ENCODE measurements at places on chromosomes 16 and 17.

- DNase-seq = no peak
These were observed 14.7 kb downstream of the PHKB start for GRCh38 chr16:47475786-47476185.

DNA sequence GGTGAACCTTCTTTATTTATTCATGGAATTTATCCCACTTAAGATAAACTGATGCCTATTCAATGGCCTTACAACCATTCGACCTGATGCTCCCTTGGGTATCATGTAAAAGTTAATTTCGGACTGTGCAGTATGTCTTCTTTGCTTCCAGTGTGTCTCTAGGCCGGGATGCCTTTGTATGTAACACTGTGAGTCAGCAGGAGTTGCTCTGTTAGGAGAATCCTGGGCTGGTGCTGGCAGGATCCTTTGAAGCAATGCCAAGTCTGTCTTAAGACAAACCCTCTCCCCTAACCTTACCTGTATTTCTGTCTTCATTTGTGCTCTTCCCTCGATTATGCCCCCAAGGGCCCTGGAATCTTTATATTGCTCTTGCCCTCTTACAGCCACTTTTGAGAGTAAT, 37.9 kb upstream of the ABCA8 start:
- no peak for DNase-seq

GRCh38 chr16:83305092-83305491, 502.7 kb upstream of the HSBP1 start:
- no peak for DNase-seq

GRCh38 chr17:52048137-52048898, 110.2 kb downstream of the CA10 start:
- no peak for DNase-seq

GRCh38 chr17:43719578-43719977, 39.0 kb downstream of the SOST start:
- DNase-seq = no peak

- DNase-seq = peak; percentile 40
These were observed 18.3 kb downstream of the CIITA start for GRCh38 chr16:10895053-10895946.

DNA sequence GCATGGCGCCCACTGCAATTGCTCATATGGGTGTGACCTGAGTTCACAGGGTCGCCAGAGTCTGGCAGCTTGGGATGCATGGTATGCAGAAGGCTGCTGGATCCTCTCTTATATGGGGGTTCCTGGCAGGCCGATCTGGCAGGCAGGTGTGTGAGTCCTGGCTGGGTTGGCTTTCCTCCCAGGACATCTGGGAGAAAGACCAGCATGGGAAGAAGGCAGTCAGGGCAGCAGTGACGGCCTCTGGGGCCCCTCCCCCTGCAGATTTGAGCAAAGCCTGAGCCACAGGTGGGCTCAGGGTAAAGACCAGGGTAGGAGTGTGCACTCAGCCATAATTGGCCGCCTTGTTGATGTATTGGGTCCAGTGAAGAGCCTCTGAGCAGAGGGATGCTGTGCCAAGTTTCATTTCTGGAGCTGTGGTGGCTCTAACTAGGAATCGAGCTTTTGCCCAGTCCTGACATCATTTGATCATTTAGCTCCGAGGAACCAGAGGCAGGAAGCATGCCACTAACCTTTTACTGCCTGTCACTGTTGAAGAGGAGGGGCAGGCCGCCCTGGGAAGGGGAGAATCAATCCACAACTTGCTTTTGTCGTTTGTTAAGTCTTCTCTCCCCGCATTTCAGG, 174.3 kb downstream of the CCDC182 start:
- no peak for DNase-seq

DNA sequence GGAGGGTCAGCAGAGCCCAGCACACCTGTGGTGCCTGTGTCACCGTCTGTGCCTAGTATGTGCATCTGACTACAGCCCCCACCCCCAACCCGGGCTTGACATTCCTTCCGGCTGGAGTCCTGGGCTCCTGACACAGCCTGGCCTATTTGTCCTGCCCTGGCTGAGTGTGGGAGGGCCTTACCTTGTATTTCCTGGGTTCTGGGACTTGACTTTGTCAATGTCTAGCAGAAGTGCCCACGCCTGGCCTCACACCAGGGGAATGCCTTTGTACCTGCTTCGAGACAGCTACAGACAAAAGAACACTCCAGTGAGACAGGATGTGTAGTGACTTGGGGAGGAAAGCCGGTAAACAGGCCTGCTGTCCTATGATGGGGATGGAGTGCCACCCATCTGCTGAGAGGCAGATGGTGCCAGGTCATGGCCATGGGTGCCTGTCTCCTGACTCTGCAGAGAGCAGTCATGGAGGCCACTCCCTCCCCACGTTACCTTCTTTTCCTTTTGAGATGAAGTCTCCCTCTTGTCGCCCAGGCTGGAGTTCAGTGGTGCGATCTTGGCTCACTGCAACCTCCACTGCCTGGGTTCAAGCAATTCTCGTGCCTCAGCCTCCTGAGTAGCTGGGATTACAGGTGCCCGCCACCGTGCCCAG, 42.8 kb downstream of the TNFRSF13B start:
- DNase-seq = no peak

- DNase-seq = no peak
These were observed 39.8 kb downstream of the TMEM11 start for GRCh38 chr17:21174186-21174585.

GRCh38 chr17:9672266-9672665, 26.9 kb downstream of the USP43 start:
- DNase-seq = no peak

- DNase-seq = no peak
These were observed 20.6 kb downstream of the PRKAR1A start for GRCh38 chr17:68532826-68533225.

- no peak for DNase-seq
These were observed 67.1 kb upstream of the ZNF469 start for GRCh38 chr16:88315543-88316105.

GRCh38 chr17:54426296-54426886, 474.3 kb upstream of the TOM1L1 start:
- no peak for DNase-seq

DNA sequence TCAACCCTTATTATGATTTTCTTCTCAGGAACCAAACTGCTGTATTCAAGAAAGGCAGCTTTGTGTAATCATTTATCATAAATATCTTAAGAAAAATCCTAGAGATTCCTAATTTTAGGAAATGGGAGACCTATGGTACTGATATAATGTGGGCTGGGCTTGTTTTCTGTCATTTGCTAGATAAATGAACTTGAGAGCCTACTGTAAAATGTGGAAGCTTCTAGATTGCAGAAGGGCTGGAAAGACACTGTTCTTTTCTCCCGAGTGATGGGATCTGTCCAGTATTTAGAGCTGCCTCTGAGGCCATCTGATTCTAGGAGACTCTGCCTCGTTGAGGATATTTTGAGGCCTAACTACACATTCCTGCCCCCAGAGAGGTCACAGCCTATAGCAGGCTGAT, 19.9 kb upstream of the STH start:
- no peak for DNase-seq

- no peak for DNase-seq
These were observed 5.0 kb downstream of the PIK3R6 start for GRCh38 chr17:8862213-8863056.

DNA sequence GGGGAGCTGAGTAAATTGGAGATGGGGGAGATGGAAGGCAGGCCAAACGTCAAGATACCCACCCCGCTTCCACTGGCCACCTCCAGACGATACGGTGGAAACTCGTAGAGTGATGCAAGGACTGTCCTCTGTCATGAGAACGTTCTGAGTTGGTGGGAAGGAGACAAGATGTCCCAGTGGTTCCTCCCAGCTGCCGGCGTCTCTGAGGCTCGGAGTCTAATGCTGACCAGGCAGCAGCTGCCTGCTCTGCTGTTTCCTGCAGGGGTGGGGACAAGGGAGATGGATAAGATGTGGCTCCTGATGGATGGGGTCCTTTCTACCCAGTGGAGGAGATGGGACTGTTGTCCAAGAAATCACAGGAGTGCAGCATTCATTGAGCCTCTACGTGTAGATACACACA, 28.2 kb upstream of the C1QL1 start:
- DNase-seq = no peak

DNA sequence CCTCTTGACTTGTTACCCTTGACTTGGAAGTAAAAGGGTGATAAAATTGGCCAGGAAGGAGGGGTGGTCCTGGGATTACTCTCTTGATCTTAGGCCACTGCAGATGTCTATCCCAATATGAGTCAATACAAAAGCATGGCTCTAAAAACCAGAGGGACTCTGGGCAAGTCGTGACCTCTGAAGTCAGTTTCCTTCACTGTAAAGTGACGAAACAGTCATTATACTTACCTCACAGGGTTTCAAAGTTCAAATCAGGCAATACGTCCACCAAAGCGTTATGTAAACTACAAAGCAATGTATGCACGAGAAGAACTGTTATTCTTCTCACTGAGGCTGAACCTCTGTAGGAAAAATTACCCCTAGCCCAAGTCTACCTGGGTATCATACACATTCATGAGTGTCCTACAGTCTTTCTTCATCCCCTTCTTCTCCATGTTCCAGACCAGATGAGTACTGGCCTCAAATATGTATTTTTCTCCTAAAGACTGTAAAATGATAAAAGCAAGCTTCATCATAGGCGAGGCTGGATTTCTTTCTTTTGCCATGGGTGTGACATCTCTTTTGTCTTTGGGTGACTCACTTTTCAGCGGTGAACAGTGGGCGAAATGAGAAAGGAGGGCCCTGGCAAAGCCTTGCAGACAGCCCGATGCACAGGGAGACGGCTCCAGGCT, 34.5 kb upstream of the CLEC18B start:
- DNase-seq = no peak

- no peak for DNase-seq
These were observed at the start of gene FSCN2 for GRCh38 chr17:81527591-81528383. Gene FSCN2, plus strand, starts transcription at chr17:81528377. Its CDS starts 155 bp downstream, at chr17:81528532.

GRCh38 chr17:35372846-35373533, 431 bp downstream of the SLFN11 start:
- DNase-seq = peak; percentile 40

DNA sequence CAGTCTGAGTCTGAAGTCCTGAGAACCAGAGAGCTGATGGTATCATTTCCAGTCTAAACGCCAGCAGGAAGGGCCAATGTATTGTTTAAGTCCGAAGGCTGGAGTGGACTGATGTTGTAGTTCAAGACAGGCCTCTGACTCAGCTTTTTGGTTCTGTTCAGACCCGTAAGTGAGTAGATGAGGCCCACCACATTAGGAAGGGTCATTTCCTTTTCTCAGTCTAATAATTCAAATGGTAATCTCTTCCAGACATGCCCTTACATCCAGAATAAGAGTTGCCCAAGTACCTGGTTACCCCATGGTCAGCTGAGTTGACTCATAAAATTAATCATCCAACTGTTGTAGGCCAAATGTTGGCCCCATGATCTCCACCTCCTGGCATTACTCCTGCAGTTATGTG, 442.6 kb upstream of the HSBP1 start:
- DNase-seq = no peak

DNA sequence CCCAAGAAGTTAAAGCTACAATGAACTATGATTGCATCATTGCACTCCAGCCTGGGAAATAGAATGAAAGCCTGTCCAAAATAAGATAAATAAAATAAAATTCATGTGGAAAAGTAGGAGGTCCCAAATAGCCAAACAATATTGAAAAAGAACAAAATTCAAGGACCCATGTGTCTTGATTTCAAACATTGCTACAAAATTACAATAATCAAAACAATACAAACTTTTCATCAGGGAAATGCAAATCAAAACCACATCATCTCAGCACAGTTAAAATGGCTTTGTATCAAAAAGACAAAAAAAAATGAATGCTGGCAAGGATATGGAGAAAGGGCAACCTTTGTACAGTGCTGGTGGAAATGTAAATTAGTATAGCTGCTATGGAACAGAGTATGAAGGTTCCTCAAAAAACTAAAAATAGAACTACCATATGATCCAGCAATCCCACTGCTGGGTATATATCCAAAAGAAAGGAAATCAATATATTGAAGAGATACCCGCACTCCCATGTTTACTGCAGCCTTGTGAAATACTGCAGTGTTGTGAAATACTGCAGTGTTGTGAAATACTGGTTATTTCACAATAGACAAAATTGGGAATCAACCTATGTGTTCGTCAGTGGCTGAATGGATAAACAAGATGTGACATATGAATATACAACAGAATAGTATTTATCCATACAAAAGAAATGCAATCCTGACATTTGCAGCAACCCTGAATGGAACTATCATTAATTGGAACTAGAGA, 24.5 kb upstream of the ZNF287 start:
- no peak for DNase-seq

DNA sequence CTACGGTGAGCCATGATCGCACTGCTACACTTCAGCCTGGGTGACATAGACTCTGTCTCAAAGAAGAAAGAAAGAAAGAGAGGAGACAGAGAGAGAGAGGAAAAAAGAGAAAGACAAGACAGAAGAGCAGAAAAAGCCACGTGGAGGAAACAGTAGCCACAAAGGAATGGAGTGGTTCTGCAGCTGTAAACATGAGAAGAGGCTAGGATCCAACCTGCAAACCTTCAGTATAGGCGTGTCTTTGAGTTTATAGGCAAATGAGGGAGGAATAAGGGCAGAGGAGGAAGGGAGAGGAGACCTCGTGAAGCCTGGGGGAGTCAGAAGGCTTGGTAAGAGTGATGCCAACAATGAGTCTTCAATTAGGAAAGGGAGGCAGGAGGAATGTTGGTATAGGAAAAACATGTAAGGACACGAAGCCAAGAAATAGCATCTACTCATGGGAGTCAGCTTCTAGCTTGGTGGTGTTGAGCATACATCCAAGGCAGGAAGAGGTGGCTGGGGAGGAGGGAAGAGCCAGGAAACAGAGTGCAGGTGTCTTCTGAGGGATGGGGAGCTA, 3.9 kb downstream of the MED9 start:
- no peak for DNase-seq

DNA sequence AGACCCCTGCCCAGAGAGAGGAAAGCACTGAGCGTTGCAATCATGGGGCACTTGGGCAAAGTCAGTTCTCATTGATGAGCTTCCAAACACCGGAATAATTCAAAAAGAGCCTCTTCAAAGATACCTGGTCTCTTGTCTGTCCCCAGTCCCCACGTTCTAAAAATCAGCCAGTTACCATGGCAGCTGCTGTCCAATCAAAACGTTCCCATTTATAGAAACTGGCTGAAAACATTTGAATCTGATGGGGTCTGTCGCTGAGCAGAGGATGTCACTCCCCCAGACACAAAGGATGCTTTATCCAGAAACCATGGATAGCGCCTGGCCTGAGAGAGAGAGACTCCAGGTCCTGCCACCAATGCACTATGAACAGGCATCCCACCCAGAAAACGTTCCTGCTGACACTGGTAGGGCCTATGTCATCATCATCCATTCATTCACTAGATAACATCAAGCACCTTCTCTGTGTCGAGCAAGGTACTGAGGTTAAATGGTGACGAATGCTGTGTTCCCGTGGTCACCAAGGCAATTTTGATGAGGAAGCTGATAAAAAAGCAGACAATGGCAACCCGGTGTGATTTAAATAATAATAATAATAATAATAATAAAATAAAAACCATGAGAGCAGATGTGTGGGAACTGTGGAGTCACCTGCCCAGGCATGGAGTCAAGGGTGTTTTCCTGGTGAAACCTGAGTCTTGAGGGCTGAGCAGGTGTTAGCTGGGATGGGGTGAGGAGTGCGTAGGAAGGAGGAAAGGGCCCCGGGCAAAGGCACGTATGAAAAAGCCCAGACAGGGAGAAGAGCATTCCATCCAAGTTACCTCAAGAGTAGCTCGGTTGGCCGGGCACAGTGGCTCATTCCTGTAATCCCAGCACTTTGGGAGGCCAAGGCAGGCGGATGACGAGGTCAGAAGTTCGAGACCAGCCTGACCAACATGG, 19.0 kb upstream of the CALB2 start:
- DNase-seq = no peak

- DNase-seq = no peak
These were observed 6.2 kb upstream of the MYOCD start for GRCh38 chr17:12659500-12659899.

- DNase-seq = no peak
These were observed 19.4 kb upstream of the SLC38A10 start for GRCh38 chr17:81314398-81315081.

- peak; percentile 38 for DNase-seq
These were observed 460 bp downstream of the ELOB start for GRCh38 chr16:2776500-2777139.

Measured in activated CD4-positive, alpha-beta T cell treated with anti-CD3 and anti-CD28 coated beads, Interleukin-2, amount 50 U/mL, for 48 hours (primary cell).